ENCODE measurements at places on chromosomes 7 and 10. TPM values are rescaled to one million over a fixed set of nuclear protein-coding genes. Genes with fewer than 3 reads are reported as not detected.

- DNase-seq, result no peak
These were observed 189.9 kb downstream of the ZEB1 start for GRCh38 chr10:31508882-31509281.

DNA sequence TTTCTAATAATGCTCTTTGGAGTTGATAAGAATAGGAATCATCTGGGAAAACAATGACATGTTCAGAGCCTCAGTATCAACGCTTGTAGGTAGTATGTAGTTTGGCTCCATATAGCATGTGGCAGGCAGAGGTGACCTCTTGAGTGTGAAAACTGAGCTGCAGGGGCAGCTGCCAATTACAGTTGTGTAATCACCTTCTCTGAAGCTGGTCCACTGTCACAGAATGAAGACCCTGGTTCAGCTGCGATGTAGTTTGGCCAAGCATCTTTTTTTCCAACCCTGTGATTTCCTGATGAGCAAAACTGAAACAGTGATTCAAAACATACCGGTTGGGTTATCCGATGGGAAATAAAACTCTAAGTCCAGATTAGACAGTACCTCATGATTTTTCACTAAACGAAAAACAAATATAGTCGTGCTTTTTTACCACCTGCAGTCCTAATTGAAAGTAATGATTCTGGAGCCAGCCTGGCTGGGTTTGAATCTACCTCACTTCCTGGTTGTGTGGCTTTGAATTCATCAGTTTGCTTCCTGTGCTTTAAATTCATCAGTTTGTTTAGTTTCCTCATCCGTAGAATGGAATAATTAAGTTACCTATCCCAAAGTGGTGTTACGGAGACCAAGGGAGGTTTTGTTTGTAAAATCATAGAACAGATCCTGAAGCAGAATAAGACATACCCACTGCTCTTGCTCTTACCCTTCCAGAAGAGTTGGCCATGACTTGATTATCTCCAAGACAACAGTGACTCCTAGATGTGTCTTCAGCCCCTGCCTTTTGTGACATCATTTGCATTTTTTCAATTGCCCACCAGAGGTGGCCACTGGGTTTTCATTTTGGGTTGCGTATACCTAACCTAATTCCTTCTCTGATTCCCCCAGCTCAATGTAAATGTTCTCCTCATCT is 87.4 kb downstream of the CELF2 start:
- DNase-seq, result no peak

DNA sequence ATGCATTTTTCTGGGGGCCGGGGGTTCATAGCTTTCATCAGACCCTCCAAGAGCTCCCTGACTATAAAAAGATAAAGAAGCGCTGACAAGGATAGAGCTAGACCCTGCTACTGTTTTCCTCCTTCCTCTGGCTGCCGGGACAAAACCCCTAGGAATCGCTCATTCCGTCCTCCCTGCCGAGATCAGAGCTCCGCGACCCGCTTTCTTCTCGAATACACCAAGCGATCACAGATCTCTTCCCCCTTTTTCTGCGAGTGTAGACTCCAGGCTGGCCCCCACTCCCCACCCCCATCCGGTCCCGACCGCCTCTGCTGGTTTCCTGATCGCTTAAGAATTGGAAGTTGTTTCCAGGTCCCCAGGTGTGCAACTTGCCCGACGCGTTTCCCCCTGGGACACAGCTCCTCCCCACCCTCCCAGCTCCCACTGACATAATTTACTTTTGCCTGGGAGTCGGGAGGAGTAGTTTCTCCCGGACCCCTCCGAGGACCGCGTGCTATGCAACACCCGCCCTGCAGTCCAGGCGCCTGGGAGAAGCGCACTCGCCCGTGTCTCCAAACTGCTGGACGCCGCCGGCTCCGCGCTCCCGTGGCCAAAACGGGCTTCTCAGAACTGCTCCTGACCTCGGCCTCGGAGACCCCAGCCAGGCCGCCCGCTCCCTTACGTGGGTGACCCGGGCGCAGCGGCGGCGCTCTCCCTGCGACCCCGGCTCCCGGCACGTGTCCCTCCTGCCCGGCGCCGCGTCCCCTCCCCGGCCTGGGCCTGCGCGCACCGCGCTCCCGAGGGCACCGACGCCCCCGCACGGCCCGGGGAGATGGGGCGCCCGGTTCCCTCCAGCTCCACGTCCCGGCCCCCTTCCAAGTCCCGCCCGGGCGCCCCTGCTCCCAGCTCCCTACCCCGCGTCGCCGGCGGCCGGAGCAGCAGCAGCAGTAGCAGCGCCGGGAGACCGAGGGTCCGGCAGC is 552 bp downstream of the IL15RA start:
- DNase-seq, result peak; percentile 57

- DNase-seq, result no peak
These were observed 11.8 kb downstream of the MAD1L1 start for GRCh38 chr7:2220954-2221353.

Gene BMS1
- 42.8 TPM for total RNA-seq

DNA sequence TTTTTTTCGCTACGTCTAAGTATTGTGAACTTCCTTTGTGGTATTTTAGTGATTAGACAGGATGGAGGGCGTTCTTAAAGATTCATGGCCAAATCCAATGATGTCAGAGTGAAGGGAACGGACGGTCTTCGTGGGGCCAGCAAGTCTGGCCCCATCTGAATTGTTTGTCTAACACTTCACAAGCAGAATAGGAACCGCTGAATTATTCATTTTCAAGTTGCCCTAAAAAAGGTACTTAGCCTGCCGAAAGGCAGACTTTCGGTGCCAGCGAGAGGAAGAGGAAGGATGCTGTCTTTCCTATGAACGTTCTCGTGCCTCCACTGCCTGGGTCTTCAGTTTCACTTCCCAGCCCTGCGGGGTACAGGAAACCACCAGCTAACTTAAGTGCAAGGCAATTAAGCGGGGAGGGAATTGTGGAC is 145.7 kb upstream of the SH2B2 start:
- DNase-seq, result no peak

GRCh38 chr10:109988212-109988596 is 19.6 kb upstream of the ADD3 start:
- no peak for DNase-seq

Gene LRGUK
- 1.8 TPM for total RNA-seq

Gene NRCAM
- 2.3 TPM for total RNA-seq

Gene CABCOCO1
- not detected for total RNA-seq

- DNase-seq, result no peak
These were observed 62.0 kb downstream of the GNAT3 start for GRCh38 chr7:80449836-80450235.

Gene THSD7A
- 0.88 TPM for total RNA-seq

Gene POR
- 128 TPM for total RNA-seq

- DNase-seq, result no peak
These were observed 68.8 kb upstream of the SDK1 start for GRCh38 chr7:3232228-3232627.

DNA sequence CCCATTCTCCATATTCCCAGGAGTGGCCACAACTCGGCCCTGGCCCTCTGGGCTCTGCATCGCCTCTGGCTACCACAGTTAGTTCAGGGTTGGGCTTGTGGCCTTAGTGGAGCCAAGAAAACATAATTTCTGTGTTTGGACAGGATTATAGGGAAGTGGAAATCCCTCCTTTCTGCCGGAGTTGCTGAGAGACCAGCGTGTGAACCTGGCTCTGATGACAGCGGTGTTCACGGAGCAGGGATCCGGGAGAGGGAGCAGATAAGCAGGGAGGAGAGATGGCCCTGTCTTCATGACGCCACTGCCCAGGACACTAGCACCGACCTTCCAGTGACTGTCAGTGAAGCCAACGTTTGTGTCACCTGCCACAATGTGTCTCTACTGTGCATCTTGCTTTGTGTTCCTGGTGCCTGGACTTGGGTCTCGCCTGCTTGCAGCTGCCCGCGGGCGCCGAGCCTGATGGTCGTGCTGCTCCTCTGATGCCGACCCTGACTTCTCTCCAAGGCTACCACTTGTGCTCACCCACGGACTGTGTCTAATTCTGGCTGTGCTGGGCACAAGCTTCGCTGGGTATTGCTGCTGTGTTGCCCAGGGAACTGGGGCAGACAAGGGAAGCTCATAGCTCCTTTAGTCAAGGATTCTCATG is 67.0 kb upstream of the VIPR2 start:
- DNase-seq, result no peak

Gene ANXA8
- total RNA-seq, result 0.22 TPM

DNA sequence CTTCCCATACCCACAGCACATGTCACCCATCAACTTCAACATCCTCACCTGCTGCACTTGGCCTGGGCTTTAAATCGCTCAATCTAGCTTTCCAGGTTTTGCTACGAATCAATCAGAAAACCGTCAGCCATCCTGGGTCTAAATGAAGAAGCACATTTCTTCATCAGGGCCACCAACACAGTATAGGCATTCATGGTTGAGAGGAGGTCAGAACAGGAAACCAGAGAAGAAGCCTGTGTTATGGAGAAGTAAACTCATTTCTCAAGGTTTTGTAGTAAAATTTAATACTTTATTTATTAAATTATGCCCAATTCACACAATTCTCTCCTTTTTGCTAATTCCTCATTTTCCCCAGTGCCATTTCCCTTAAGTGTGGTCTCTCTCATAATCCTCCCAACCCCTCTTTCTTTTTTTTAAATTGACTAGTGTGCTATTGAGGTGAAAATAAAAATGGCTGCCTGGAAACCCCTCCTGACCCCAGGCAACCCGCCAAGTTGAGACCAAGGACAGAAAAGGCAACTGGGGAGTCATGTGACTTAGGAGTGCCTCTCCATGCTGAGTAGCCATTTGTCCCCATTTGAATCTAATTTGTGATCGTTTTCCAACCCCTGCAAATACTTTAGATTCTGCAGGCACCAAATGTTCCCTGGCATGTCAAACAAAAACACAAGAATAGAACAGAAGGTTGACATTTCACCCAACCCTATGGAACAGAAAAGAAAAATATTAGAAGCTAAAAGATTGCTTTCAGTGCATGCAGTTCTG is 181.1 kb upstream of the NAMPT start:
- DNase-seq, result no peak

Gene NODAL
- 84.7 TPM for total RNA-seq

- no peak for DNase-seq
These were observed 422.1 kb downstream of the RPS24 start for GRCh38 chr10:78455811-78456210.

- DNase-seq, result no peak
These were observed 187.9 kb downstream of the PLXDC2 start for GRCh38 chr10:20004087-20004523.

Gene CAMK2B
- total RNA-seq, result 0.17 TPM

- DNase-seq, result peak; percentile 94
These were observed 615 bp upstream of the CNTNAP2 start for GRCh38 chr7:146115851-146116520.

Gene H2BK1
- total RNA-seq, result 0.97 TPM

Gene MRLN
- total RNA-seq, result not detected

GRCh38 chr10:77506517-77507200 is 130.9 kb downstream of the KCNMA1 start:
- no peak for DNase-seq

DNA sequence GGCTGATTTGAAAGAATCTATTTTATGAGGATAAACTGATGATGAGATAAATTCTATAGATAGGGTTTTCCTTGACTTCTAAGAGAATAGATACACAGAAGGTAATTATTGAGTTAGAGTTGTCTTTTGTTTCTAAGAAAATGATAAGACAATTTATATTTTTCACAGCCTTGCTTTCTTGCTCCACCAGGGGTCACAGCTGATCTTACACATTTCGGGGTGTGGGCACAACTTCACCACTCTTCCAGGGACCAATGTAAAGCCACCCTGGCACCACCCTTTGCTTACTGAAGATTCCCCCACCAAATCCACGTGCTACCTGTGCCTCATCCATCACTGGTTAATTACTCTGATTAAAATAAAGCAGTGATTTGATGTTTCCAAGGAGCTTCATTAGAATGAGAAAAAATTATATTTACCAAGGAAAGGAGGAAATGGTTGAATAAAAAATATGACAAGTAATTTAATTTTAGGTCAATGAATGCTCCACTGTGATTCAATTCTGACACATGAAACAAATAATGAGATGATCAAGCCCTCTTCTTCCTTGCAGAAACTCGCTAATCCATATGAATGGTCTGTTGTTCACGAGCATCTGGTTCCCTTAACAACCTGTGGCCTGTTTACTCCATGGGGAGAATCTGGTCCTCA is 177.3 kb upstream of the TNS3 start:
- DNase-seq, result no peak

Gene ARHGEF5
- total RNA-seq, result 33.9 TPM

Gene ZNF716
- total RNA-seq, result not detected

Gene STOX1
- total RNA-seq, result 5.8 TPM

Gene LLCFC1
- total RNA-seq, result not detected

Gene STEAP1B
- total RNA-seq, result 3.2 TPM

DNA sequence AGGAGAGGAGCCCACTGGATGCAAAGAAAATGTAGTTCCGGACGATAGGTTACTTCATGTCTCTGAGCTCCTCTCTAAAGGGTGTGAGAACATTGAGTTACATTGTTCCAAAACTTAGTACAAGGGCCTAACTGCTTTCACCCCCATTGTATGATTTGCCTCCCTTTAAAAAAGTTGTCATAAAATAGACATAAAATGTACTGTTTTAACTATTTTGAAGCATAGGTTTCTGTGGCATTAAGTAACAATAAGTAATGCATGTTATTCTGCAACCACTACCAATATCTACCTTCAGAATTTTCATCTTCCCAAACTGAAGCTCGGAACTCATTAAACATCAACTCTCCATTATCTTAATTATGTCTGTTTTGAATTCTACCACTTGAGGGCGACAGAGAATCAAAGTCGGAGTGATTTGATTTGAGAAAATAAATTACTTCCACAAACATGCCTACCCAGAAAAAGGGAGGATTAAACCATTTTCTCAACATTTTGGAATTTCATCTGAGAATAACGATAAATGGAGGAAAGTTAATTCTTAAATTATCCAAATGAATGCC is 2.7 kb downstream of the IGFBP1 start:
- DNase-seq, result no peak

Gene PRSS2
- total RNA-seq, result not detected

Gene ANKRD61
- not detected for total RNA-seq

DNA sequence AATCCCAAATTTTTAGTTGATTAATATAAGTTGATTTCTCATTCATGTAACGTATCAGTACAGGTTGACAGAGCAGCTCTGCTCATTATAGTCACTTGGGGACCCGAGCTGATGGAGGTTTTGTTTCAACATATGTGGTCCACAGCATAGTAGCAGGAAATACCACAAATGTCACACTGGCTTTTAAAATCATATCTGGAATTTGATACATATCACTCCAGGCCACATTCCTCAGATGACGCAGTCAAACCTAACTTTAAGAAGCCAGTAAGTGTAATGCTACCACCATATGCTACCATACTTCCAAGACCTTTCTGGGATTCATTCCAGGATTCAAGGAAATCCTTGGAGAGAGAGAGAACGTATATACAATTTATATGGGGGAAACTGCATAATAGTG is 156.3 kb downstream of the PHF14 start:
- DNase-seq, result no peak

GRCh38 chr7:140597428-140597949 is 43.1 kb downstream of the DENND2A start:
- DNase-seq, result no peak

Gene SSC4D
- total RNA-seq, result 14.8 TPM

- no peak for DNase-seq
These were observed 32.8 kb downstream of the SLC26A4 start for GRCh38 chr7:107693396-107693795.

Gene MRPS24
- 116 TPM for total RNA-seq

DNA sequence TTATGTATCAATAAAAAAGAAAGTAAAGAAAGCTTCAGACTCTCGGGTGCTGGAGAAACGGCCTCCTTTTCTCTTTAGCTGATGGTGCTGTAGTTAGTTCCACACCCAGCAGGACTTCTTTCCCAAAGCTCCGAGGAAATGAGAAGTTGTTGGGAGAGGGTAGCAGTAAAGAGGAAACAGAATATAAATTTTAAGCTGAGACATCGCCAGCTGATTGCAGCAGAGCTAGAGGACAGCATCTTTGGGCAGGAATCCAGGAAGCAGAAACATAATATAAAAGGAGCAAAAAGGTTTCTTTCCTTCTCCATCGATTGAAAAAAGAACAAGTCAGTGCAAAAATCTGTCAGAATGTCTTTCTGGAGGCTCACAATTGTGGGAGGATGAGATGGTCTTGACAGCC is 616.9 kb upstream of the FOXK1 start:
- no peak for DNase-seq

Data from H9 (cell line).